Activated naive CD4-positive, alpha-beta T cell treated with anti-CD3 and anti-CD28 coated beads, Interleukin-2, amount 10 ng/mL, durations not matched to agents 7 days and 5 days (primary cell): ENCODE measurements at places on chromosomes 1 and 21.

DNA sequence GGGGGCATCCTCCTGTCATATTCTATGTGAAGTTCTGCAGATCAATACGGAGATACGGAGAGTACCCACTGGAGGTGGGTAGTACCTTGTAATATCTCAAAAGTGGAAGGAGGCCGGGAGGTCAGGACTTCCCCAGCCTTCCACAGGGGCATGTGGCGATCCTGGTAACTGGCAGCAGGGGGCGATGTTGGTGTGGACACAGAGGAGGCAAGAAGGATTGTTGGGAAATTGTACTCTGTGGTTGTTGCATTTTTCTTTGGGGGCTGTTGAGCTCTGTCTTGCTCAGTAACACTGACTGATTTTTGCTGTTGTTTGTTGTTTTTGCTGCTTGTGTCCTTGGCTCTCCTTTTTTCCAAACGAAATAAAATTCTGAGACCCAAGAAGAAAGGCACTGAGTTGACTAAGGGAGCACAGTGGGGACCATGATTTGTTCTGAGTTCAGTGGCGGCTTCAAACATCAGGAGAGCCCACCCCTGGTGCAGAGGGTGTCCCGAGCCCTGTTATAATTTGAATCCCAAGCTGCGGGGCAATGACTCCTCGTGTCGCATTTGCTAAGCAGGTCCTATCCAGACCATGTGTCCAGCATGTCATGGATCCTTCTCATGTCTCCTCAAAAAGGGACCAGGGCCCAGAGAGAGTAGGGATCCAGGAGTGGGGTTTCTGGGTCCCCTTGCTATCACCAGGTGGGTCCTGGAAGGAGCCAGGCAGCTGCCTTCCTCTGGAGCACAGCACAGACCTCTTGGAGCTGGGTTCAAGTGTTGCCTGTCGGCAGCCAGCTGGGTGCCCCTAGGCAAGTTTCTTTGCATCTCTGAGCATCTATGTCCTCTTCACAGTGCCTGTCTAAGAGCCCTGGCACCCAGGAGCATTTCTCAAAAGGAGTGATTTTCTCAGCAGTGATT lies 22.8 kb downstream of the LHX4 start:
- DNase-seq = peak; percentile 84

GRCh38 chr1:232667778-232668165 lies 37.8 kb upstream of the SIPA1L2 start:
- no peak for DNase-seq

- DNase-seq = no peak
These were observed 3.7 kb downstream of the AKR7A3 start for GRCh38 chr1:19284881-19285280.

- DNase-seq = no peak
These were observed 199.4 kb downstream of the KCTD3 start for GRCh38 chr1:215766521-215766920.

DNA sequence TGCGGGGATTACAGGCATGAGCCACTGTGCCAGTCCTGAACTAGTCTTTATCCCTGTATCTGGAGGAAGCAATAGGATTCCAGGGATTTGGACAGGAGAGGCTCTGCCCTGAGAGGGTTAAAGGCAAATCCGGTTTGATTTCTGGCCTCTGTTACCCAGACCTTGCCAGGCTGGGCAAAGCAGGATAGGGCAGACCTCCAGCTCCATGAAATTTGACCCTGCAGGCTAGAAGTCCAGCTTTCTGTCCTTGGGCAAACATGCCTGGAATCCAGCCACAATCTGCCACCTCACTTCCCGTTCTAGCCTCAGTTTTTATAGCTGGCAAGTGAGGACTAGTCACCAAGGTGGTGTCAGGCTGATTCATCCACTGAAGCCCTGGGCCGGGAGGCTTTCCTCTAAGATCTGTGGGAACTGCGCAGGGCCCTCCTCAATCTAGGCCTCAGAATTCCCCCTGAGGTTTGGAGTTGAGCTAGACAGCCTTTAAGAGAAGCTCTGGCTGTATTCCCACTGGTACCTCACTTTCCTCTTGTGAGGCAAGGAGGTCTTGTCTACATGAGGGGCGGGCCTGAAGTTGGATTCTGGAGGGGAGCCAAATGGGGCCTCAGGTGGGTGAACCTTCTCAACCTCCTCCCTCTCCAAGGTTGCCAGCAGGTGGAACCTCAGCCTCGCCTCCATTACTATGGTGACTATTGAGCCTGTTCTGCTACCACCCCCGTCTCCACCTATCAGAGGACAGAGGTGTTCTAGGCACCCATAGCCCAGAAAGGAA lies 7.0 kb upstream of the P3R3URF start:
- no peak for DNase-seq

GRCh38 chr1:167412920-167413319 lies 105.4 kb downstream of the CD247 start:
- DNase-seq = no peak

DNA sequence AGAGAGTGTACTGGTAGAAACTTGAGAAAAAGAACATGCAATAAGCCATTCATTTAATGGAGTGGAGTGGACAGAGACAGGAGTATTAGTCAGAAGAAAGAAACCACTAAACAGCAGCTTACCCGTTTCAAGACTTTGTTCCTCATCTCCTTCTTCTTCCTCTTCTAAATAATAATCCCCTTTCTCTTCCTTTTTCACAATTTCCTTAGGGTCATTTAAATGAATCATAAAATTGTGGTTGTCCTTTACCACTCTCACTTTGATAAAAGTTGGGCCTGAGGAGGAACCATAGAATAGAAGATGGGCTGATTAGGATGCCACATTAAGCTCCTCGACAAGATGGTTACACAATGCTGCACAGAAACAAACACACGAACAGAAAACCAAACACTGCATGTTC lies 109.6 kb downstream of the WDR3 start:
- DNase-seq = no peak

- DNase-seq = no peak
These were observed 71.6 kb upstream of the IFFO2 start for GRCh38 chr1:19028110-19028509.

- no peak for DNase-seq
These were observed 37.8 kb downstream of the GPA33 start for GRCh38 chr1:167052389-167052788.

DNA sequence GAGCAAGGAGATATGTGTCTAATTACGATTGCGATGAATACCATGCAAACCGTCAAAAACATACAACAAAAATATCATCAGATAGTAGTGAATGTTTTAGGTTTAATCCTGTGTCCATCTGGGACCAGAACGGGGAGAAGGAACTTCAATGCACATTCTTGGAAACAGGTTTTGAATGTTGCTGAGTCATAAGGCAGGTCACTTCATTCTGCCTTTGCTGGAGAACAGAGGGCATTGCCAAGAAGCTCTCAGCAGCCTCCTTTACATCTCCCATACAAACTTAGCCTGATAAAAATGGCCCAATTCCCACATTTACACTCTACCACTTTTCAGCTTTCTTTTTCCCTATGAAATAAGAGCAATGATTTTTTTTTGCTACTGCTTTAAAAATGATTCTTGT lies 78.0 kb upstream of the KCNJ6 start:
- no peak for DNase-seq

DNA sequence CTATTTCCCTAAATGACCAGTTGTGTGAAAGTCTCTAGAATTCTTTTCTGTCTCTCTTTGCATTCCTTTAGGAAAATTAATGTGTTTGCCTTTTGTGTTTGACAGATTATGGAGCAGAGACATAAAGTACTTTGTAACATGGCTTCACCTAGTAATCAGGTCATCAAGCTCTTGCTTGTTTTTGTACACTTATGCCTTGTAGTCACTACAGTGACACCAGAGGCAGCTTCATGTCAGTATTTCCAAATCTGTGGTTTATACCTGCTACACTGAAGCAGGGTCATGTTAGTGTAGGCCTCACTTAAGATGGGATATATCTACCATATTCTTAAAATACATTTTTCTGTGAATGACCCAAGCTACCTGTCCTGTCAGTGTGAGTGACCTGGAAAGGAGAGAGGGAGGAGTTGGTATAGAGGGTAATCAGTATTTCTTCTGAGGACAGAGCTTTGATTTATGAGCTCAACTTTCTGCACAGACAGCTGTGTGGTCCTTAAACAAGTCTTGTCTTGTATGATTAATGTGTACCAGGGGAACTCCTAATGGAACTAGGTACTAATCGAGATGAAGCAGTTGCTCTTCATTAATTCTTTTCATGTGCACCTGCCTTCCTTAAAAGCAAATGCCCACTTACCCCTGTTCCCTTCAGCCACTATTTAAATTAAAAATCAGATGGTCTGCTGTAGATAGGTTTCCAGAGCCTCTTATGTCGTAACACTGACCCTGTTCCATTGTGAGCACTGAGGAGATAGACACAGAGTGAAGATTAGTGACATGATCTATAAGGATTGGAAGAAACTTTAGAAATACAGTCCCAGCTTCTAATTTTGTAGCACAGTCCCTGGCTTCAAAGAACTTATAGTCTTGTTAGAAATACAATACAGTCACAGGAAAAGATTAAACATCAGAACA lies 45.7 kb downstream of the MACO1 start:
- DNase-seq = no peak

DNA sequence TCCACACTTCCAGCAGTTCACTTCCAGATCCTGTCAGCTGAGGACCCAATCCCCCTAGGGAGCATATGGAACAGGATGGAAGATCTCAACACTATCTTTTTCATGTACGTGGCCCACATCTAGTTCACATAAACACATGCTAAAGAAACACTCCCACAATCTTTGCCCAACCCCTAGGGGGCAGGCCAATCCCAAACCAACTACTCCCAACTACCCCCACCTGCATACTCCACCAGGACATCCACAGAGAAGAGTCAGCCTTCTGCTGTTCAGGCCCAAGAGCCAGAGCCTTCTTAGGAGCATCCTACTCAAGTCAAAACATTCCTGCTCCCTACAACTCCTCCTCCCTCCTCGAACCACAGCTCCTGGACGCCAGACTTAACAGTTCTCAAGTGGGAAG lies 5.6 kb upstream of the SLC5A9 start:
- DNase-seq = no peak

- no peak for DNase-seq
These were observed 11.5 kb downstream of the MEGF6 start for GRCh38 chr1:3599816-3600215.

DNA sequence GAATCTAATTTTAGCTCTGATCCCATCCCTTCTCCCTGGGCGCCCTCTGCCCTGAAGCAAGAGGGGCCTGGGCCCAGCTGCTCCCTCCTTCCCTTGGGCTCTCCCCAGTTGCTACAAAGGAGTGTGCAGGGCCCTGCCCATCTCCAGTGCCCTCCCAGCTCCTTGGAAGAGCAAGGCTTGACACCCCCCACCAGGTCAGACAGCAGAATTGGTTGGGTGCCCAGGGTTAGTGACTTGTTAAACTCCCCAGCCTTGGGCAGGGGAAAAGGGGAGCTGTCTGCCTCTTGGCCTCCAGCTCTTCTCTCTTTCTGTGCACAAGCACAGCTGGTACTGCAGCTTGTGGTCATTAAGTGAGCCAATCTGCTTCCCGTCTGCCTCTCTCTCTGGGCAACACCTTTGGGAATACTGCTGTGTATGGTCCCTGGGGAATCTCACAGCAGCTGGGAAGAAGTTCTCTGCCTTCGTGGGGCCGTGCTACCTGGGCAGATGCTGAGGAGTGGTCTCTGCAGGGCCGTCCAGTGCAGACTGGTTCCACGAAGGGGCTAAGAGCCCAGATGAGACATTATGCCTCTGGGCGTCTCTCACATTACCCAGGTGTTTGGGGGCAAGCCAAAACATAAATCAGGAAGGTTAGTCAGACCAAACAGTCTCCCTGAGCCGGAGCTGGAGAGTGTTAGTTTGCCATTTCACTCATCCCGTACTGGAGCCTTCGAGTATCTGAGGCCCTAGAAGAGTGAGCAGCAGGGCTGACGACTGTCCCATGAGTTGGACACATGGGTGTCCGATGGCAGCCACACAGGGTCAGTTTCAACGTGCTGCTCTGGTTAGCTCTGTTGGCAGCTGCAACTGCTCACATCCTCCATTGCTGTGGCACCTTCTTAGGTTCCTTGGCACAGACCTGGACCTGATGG lies 37.3 kb downstream of the TMEM53 start:
- no peak for DNase-seq

DNA sequence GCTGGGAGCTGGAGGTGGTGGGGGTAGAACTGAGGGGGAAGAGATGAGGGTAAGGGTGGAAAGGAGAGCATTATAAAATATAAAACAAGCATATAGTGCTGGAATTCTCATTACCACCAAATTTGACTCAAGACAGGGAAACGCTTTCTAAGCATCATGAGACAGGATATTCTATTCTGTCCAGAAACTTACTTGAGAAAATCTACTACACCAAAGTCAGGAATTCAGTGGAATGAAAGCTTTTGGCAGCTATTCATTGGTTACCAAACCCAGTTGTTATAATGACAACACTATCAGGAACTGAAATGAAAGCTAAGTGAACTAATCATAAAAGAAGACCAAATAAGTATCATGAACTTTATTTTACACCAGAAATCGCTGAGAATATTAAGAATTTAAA lies 14.5 kb downstream of the AIDA start:
- no peak for DNase-seq

GRCh38 chr1:41766041-41766440 lies 152.7 kb downstream of the HIVEP3 start:
- no peak for DNase-seq
